ENCODE measurements at places on chromosomes 2 and 18.

GRCh38 chr18:56715121-56715520 lies 64.0 kb downstream of the WDR7 start:
- no peak for DNase-seq

GRCh38 chr18:48536516-48536915 lies 2.3 kb upstream of the CTIF start:
- no peak for DNase-seq

DNA sequence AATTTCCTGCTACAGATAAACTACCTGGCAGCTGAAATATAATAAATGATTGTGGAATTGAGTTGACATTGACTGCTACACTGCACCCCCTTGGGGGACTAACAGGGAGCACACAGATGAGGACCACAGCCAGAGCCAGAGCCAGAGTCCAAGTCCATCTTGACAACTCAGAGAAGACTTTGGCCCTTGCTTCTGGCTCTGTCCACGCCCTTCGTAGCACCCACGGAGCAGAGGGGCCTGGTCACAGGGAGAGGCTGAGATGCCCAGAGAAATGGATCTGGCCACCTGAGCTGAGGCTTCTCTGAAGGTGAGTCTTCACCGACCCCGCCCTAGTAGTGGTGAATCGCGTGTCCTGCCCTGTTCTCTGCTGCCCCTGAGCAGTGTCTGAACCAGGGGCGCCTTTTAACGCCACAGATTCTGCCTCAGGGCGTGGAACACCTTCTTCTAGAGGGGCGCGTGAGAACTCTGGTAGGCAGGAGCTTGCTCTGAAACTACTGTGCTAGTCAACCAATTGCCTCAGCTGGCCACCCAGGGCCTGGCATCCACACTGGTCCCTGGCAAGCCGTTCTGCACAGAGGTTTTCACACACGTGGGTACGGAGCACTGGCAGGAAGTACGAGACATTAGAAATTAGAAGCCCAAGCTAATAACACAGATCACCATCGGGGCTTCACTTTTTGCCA lies 35.7 kb upstream of the MAT2A start:
- no peak for DNase-seq

GRCh38 chr2:73069855-73070642 lies 1.5 kb downstream of the SFXN5 start:
- no peak for DNase-seq

DNA sequence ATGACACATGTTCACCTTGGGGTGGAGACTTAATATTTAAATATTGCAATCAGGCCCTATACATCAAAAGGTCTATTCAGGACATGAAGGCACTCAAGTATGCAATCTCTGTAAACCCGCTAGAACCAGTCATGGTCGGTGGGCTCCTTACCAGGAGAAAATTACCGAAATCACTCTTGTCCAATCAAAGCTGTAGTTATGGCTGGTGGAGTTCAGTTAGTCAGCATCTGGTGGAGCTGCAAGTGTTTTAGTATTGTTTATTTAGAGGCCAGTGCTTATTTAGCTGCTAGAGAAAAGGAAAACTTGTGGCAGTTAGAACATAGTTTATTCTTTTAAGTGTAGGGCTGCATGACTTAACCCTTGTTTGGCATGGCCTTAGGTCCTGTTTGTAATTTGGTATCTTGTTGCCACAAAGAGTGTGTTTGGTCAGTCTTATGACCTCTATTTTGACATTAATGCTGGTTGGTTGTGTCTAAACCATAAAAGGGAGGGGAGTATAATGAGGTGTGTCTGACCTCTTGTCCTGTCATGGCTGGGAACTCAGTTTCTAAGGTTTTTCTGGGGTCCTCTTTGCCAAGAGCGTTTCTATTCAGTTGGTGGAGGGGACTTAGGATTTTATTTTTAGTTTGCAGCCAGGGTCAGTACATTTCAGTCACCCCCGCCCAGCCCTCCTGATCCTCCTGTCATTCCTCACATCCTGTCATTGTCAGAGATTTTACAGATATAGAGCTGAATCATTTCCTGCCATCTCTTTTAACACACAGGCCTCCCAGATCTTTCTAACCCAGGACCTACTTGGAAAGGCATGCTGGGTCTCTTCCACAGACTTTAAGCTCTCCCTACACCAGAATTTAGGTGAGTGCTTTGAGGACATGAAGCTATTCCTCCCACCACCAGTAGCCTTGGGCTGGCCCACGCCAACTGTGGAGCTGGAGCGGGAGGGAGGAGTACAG lies 108.1 kb downstream of the XRCC5 start:
- DNase-seq = no peak

DNA sequence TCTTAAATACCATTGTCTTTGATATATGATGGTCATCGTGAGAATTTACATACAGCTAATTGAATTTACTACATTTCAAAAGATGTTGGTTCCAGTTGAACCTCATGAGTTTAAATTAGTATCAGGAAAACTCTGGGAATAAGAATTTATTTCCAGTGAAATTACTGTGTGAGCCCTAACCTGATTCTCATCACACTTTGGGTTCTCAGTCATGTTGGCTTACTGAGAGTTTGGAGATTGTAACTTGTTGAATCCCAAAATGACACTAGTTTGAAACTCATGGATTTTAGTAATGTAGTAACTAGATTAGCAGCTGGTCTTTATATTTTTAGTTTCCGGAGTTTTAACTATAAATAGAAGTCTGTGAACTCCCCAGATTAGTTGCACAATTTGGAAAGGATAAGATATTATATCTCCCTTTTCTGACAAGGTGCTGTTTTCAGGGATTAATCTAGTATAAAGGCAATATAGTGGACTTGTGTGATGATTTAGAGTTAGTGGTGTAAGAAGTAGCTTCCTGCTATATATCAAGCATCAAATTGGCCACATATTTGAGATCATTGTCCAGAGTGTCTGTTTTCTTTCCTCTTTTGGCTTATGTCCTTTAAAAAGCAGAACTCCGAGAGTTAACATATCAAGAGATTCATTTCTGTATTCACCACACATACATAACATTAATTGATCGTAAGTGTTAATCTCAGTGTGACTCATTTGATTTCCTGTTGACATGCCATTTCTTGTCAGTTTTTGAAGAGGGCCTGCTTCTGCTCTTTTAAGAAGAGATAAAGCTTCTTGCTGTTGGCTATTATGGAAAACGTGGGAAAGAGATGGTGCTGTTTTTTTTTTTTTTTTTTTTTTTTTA lies 15.7 kb downstream of the NDUFV2 start:
- no peak for DNase-seq

DNA sequence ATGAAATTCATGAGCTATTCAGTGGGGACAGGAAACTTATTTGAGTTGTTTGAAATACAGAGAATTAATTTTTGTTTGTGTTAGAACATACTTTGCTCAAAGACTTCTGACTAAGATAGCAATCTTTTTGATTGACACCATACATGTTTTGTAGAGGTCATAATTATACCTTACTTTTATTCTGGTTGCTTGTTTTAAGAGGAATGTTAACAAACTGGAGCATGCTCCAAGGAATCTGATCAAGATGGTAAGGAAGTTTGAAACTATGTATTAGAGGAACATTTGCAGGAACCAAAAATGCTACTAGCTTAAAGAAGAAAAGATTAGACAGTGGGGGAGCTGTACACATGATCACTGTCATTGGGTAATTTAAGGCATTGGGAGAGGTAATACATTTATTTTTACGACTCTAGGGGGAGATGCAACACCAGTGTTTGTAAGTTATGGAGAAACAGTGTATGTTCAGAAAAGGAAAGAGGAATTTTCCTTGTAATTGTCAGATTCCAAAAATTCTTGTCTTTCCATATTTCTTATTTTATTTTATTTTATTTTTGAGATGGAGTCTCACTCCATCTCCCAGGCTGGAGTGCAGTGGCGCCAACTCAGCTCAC lies 8.0 kb downstream of the AGFG1 start:
- no peak for DNase-seq

DNA sequence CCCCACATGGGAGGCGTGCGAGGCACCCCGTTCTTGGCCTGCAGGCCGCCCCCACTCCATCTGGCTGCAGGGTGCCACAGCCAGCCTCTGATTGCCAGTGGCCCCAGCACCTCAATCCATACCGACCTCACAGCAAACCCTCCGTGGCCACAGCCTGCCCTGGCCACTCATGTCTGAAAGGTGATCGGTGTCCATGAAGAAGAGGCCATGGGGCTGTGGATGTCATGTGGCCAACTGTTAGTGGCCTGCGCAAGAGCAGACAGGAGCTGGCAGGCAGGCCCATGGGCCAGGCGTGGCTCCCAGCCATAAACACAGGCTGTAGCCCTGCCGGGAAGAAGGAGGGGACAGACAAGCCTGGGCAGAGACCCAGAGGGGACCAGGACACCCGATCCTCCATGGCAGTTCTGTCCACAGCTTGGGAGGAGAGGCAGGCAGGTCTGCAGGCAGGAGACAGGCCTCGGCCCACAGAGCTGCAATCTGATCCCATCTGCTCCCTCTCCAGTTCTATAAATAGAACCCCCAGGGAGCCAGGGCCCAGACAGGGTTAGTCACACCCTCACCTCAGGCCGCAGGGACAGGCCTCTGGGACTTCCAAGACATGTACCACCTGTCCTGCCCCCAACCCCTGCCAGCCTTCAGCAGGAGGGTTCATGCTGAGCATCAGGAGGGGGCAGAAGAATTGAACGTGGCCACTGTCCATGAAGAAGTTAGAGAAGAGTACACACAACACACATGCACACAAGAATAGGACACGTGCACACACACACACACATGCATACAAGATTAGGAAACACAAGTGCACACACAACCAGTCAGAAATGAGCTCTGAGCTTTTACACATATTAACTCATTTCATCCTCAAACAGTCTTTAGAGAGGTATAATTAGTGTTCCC lies 16.9 kb downstream of the STEAP3 start:
- peak; percentile 82 for DNase-seq

DNA sequence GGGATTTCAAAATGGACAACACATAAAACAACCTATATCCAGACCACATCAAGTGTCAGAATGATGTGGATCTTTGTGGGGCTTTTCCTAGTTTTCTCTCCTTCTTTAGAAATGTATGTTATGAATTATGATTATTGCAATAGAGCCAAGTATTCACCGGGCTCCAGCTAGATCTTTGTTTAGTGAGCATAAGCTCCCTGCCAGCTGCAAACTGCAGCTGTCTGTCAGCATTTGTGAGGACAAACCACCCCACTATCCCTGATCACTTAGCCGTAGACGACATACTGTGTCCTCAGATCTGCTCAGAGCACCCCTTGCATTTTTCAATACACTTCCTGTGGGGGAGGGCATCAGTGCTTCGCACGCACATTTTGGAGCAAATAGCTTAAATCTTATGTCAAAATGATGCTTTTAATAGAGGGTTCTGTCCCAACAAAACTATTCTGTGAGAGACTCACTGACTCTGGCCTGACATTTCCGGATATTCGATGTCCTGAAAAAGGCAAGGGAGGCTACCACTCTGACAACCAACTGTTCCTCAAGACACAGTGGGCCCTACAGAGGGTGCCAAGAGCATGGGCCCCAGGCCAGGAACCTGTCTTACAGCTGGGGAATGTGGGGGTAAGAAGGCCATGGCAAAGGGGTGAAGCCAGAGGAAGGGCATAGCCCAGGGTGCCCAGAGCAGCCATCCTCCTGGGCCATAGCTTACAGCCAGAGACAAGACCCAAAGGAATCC lies 346.0 kb downstream of the ARHGAP15 start:
- no peak for DNase-seq

- no peak for DNase-seq
These were observed 273.1 kb downstream of the TSN start for GRCh38 chr2:122028371-122029100.

All from NCI-H1436 (cell line).